ENCODE measurements at places on chromosomes 4 and X. TPM values are rescaled to one million over a fixed set of nuclear protein-coding genes. Genes with fewer than 3 reads are reported as not detected.

Gene TMEM144
- total RNA-seq: 2.2 TPM

Gene CT45A5
- not detected for total RNA-seq

Gene ATP2B3
- total RNA-seq: not detected

Gene IL2
- total RNA-seq: 1.3 TPM

Gene NUP62CL
- 2.3 TPM for total RNA-seq

Gene GYPE
- total RNA-seq: 0.10 TPM

Gene DDX53
- not detected for total RNA-seq

Gene GAGE12F
- not detected for total RNA-seq

Gene REELD1
- total RNA-seq: 0.31 TPM

Gene ADRA2C
- not detected for total RNA-seq

Gene S100P
- 0.31 TPM for total RNA-seq

Gene ADH6
- not detected for total RNA-seq

Gene LRIT3
- total RNA-seq: under 0.01 TPM

Gene RHOXF2B
- under 0.01 TPM for total RNA-seq

Gene ELOVL6
- total RNA-seq: 1.5 TPM

Gene YY2
- 1.5 TPM for total RNA-seq

Gene TMEM47
- total RNA-seq: not detected

Gene SPANXB1
- not detected for total RNA-seq

Gene TMEM271
- total RNA-seq: not detected

Gene GABRG1
- total RNA-seq: not detected

Gene RAI2
- total RNA-seq: 0.31 TPM

Gene IQCM
- total RNA-seq: not detected

Gene JAKMIP1
- 1.4 TPM for total RNA-seq

Gene IGSF1
- total RNA-seq: not detected

Gene PCDH18
- 0.10 TPM for total RNA-seq

Gene SLITRK2
- not detected for total RNA-seq

Gene LUZP4
- total RNA-seq: not detected

Gene NDNF
- not detected for total RNA-seq

Gene SHISA3
- not detected for total RNA-seq

Gene HMX1
- total RNA-seq: not detected

Gene STK32B
- total RNA-seq: 0.63 TPM

Gene SOWAHB
- not detected for total RNA-seq

Gene ALPK1
- 9.6 TPM for total RNA-seq

Gene KLKB1
- 0.63 TPM for total RNA-seq

Gene ARMCX4
- 5.4 TPM for total RNA-seq

Gene ARAF
- 48.4 TPM for total RNA-seq

Gene GABRA4
- under 0.01 TPM for total RNA-seq

Gene ADAMTS3
- not detected for total RNA-seq

Gene TCEAL4
- total RNA-seq: 3.7 TPM

Gene TCEAL7
- total RNA-seq: 0.21 TPM

Gene MSANTD1
- 0.63 TPM for total RNA-seq

Gene TSC22D3
- total RNA-seq: 1,104 TPM

Gene GPR119
- total RNA-seq: not detected

Gene NLGN3
- total RNA-seq: 2.6 TPM

Gene MYOZ2
- total RNA-seq: not detected

Gene UGT8
- 3.3 TPM for total RNA-seq

Gene DCAF12L1
- total RNA-seq: not detected

Gene SRPX
- 0.10 TPM for total RNA-seq

Gene ARHGAP10
- total RNA-seq: 10.6 TPM

Gene AMBN
- not detected for total RNA-seq

Gene HTRA3
- total RNA-seq: not detected

Gene PASD1
- total RNA-seq: not detected

Gene ADH1A
- not detected for total RNA-seq

Gene MTMR8
- total RNA-seq: 4.7 TPM

Gene FRMD7
- total RNA-seq: 0.10 TPM

Data from mononuclear cell (primary cell).